ENCODE measurements at places on chromosomes 1 and 21. TPM values are rescaled to one million over a fixed set of nuclear protein-coding genes. Genes with fewer than 3 reads are reported as not detected.

- no peak for DNase-seq
Measured at GRCh38 chr1:54610601-54611580, 12.4 kb downstream of the FAM151A start.

GRCh38 chr1:78229344-78229743, 183.6 kb downstream of the GIPC2 start:
- no peak for DNase-seq

PRR9 gene
- not detected for total RNA-seq

GRCh38 chr1:107877745-107878144, 87.2 kb downstream of the VAV3 start:
- no peak for DNase-seq

DNA sequence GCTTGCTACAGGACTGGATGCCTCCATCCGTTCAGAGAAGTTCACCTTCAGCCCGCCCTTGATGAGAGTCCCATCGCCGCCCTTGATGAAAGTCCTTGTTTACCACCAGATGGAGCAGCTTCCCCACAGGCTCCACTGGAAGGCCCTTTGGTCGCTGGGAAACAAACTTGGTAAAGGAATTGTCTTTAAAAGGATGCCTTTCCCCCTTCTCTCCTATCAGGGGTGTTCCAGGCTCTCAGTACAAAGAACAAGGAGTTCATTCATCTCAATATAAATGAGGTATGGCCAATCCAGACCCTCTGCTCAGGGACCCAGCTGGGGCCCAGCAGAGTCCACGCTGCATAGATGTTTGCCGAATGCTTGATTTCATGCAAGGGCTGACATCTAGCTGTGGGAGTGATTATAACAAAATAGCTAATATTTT, 50.8 kb downstream of the CAPN9 start:
- no peak for DNase-seq

GRCh38 chr1:107550358-107550757, 409.5 kb downstream of the NTNG1 start:
- no peak for DNase-seq

GRCh38 chr1:214111796-214112195, 124.0 kb downstream of the PROX1 start:
- no peak for DNase-seq

HES3 gene
- not detected for total RNA-seq

DNA sequence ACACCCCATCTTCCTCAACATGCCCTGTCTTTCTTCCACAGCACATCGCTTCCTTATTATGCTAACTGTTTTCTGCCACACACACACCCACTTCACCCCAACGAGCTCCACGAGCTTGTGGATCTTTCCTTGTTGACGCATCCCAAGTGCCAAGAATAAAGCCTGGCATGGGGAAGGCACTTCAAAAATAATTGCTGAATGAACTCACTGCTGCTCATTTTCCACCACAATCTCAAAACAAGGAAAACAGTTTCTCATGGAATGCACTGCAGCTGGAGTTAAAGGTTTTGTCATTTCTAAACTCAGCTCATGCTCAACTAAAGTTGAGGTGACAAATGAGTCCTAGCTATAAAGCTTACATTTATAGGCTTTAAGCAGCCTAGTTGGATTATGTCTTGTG, 86.0 kb downstream of the TIAM1 start:
- no peak for DNase-seq

GRCh38 chr1:9629445-9630201, 21.9 kb upstream of the PIK3CD start:
- DNase-seq = peak; percentile 85

- no peak for DNase-seq
Measured at GRCh38 chr1:236491469-236492136, 32.2 kb upstream of the LGALS8 start.

XPR1 gene
- 55.4 TPM for total RNA-seq

SH3GLB1 gene
- 103 TPM for total RNA-seq

CAPZB gene
- 289 TPM for total RNA-seq

PAFAH2 gene
- total RNA-seq = 4.8 TPM

PDE4B gene
- 24.5 TPM for total RNA-seq

GRCh38 chr1:5494518-5494917, 497.7 kb downstream of the NPHP4 start:
- DNase-seq = no peak

DNA sequence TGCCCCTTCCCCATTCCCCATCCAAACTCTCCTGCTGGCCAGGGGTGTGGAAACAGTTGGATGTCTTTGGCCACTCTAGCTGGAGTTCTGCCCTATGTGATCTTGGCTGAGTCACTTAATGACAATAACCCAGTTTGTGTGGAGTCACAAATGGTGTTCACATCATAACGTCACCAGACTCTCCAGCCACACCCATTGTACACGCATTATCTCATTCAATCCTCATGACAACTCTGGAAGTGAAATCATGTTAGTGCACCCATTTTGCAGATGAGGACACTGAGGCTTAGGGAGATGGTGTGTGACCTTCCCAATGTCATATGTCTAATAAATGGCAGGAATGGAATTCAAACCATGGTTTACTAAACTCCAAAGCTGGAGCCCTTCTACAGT, 1.2 kb upstream of the CDA start:
- no peak for DNase-seq

BGLAP gene
- not detected for total RNA-seq

TNFRSF25 gene
- 34.6 TPM for total RNA-seq

DNA sequence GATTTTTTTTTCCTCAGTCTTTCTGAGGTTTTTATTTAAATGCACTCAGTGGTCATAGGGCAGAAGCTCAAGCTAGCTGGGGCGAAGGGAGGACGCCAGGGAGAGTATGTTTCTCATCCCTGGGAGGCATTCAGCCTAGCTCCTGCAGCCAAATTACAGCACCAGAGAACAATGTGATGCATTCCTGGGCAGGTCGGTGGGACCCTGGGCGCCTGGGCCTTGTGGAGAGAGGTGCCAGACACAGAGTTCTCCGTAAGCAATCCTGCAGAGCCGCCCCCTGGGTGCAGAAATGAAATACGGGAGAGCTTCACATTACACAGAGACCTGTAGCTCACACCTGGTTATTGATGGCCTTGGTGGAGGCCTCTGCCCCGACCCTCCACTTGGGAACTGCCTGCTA, 15.5 kb downstream of the WNT2B start:
- DNase-seq = no peak

DNA sequence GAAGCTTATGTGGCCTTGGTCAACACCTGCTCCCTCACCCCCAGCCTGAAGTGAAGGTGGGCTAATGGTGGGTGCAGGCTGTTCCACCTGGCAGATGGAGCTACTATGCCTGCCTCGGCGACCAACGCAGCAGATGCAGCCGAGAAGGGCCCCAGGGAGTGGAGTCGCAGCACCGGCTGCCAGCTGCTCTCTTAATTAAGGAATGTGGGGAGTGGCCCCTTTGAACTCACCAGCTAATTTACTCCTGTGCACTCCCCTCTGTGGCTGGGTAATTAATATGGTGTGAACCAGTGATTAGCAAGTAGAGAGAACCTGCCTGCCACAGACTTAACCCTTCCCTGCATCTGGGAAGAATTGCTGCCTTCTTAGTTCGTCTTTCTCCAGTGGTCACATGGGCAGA, 3.3 kb upstream of the SLAMF8 start:
- no peak for DNase-seq

NCDN gene
- 21.7 TPM for total RNA-seq

DNA sequence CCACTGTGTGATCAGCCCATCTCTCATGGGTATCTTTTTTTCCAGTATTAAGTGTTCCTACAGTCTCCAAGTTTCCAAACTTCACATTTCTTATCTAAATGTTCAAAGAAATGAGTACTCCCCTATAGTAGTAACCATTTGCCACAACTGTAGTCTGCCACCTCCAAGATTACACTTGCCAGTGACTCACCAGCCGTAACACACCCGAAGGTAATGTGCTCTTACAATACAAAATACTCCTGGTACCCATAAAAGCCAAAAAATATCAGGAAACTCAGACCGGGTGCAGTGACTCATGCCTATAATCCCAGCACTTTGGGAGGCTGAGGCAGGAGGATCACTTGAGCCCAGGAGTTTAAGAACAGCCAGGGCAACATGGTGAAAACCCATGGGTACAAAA, 20.5 kb upstream of the ZNF496 start:
- no peak for DNase-seq

CRYAA gene
- not detected for total RNA-seq

DNA sequence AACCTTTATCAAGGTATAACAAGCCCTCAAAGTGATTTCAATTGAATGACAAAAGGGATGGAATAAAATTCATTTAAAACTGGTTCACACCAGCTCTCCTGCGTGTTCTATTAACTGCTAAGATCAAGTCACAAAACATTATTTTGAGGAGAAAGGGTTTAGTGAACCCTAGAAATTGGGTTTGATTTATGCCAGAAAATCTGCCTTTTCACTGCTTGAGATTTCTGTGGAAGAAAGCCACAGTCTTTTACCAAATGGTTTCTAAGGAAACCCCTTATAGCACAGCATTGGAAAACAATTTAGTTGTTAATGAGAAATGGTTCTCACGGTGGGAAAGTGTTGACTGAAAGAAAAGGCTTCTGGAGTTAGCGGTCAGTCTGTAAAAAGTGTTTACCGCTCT, 43.6 kb upstream of the DPH5 start:
- no peak for DNase-seq

DNA sequence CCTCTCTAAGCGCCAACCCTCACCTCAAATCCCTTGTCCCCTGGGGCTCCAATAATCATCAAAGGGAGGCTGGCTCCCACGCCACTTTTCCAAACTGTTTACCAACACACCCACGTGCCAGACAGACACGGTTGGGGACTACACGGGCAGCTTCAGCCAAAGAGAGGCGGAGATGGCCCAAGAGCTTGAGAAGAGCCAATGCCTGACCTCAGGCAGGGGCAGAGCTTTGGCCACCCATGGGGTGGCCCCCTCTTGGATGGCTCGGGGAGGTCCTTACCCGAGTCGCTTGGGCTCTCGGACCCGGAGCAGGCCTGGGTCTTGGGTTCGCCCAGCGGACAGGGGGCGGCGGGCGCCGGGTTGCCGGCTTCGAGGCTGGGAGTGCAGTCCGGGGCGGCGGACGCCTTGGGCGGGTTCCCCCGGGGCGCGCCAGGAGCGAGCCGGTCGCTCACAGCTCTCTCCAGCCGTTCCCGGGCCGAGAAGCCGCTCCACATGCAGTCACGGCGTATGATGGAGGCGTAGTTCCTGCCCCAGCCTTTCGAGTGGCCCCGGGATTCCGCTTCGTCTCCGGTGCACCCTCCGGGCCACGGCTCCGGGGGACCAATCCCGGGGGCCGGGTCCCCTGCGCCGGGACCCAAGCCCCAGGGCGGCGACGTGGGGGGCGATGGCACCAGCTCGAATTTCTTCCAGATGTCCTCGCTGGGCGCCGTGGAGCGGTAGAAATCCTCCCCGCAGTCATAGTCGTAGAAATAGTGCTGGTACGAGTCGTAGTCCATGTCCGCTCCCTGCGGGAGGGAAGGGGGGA, 854 bp downstream of the MYCL start:
- no peak for DNase-seq

CYP4A22 gene
- total RNA-seq = 0.18 TPM

GPR89B gene
- 13.3 TPM for total RNA-seq

ATG4C gene
- 18.4 TPM for total RNA-seq

DNA sequence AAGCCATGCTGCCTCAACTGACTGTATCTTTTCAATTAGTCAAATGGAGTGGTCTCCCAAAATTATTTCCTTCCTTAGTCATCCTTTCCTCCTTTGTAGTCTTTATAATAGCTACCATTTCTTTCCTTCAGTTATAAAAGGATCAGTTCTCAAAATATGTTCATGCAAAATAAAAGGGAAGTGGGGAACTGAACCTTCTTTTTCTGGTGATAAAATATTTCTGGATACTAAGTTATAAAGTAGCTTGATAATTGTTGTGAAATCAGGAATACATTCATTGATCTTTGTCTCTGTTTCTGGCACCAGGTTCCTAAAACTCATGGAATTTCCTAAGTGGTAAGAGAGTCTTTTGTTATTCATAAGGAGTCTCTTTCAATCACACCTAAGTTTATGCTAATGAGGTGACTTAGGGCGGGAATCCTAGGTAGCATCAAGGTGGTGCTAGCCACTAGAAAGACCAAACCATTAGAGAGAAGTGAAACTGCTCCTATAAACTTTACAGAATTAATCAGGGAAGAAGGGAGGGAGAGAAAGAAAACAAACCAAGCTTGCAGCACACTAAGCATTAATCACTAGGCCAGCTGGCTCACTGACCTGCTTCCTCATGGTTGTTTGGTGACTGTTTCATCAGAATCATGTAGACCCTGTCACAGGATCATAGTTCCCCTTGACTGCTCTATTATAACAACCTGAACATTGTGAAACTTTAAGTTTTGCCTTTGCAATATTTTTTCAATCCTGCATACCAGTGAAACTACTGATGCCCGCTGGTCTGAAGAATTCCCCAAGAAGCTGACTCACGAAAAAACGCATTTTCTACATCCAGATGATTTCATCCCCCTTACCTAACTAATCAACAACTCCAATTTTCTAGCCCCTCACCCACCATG, 161.6 kb upstream of the PTBP2 start:
- no peak for DNase-seq

- DNase-seq = no peak
Measured at GRCh38 chr1:225778337-225778669, 677 bp downstream of the SRP9 start.

- no peak for DNase-seq
Measured at GRCh38 chr1:85608851-85609250, 28.3 kb downstream of the CCN1 start.

- DNase-seq = peak; percentile 65
Measured at GRCh38 chr21:38769191-38769780, 36.4 kb upstream of the ETS2 start.

COL6A2 gene
- total RNA-seq = 1,386 TPM

DNA sequence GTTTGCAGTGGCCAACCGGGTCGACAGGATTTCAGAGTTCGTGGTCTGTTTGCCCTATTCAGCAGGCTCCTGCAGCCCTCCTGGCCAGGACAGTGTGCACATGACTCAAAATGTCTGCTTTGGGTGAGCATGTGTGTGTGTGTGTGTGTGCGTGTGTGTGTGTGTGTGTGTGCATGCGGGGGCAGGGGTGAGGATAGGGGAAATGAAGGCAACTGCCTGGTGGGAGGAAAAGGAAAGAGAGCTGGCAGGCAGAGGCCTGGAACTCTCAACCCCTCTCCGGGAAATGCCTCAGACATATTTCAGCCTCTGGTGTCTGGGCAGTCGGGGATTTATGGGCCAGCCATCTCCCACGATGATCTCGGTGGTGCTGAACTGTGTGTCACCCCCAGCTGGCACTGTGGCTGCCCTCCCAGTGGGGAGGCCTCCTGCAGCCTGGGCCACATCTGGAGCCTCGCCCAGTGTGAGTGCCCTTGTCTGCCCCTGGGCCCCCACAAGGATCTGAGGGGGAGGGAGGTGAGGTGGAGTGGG, 15.2 kb downstream of the CDCP2 start:
- DNase-seq = no peak

All from aorta (tissue), 5 donors.